ENCODE measurements at places on chromosomes 4 and X.

GRCh38 chrX:42809569-42809968 lies 31.6 kb upstream of the PPP1R2C start:
- H3K36me3 ChIP-seq = no peaks in the 10 kb centered on the region
- no peak for DNase-seq
- H3K4me3 ChIP-seq = no peak overlapping the region
- H3K4me1 ChIP-seq = no peaks in the 10 kb centered on the region
- H3K27ac ChIP-seq = no peak overlapping the region
- no peaks in the 10 kb centered on the region for H3K27me3 ChIP-seq

GRCh38 chr4:113480109-113480508 lies 281.4 kb downstream of the CAMK2D start:
- H3K4me1 ChIP-seq = no peaks in the 10 kb centered on the region
- no peaks in the 10 kb centered on the region for H3K27me3 ChIP-seq
- H3K36me3 ChIP-seq = peaks cover 3% of the 10 kb centered on the region
- no peak overlapping the region for H3K27ac ChIP-seq
- no peak for DNase-seq
- no peak overlapping the region for H3K4me3 ChIP-seq

- H3K27me3 ChIP-seq = no peaks in the 10 kb centered on the region
- H3K27ac ChIP-seq = no peak overlapping the region
- peaks cover 2% of the 10 kb centered on the region for H3K36me3 ChIP-seq
- DNase-seq = no peak
- H3K4me1 ChIP-seq = no peaks in the 10 kb centered on the region
These were observed 17.1 kb downstream of the MGST2 start for GRCh38 chr4:139682741-139683151.

DNA sequence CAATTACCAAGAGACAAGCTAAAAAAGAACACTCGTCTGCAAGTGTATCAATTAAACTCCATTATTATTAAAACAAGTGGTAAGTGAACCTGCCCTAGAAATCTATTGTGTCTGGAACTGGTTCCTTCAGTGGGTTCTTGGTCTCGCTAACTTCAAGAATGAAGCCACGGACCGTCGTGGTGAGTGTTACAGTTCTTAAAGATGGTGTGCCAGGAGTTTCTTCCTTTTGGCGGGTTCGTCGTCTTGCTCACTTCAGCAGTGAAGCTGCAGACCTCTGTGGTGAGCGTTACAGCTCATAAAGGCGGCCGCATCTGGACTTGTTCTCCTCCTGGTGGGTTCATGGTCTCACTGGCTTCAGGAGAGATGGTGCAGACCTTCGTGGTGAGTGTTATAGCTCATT lies 231.8 kb downstream of the GRID2 start:
- H3K27ac ChIP-seq = no peak overlapping the region
- H3K36me3 ChIP-seq = peaks cover 3% of the 10 kb centered on the region
- H3K4me3 ChIP-seq = no peak overlapping the region
- H3K4me1 ChIP-seq = no peaks in the 10 kb centered on the region

GRCh38 chr4:148061795-148062194 lies 329.9 kb downstream of the ARHGAP10 start:
- peaks cover 4% of the 10 kb centered on the region for H3K4me1 ChIP-seq
- DNase-seq = no peak
- H3K27ac ChIP-seq = no peak overlapping the region

DNA sequence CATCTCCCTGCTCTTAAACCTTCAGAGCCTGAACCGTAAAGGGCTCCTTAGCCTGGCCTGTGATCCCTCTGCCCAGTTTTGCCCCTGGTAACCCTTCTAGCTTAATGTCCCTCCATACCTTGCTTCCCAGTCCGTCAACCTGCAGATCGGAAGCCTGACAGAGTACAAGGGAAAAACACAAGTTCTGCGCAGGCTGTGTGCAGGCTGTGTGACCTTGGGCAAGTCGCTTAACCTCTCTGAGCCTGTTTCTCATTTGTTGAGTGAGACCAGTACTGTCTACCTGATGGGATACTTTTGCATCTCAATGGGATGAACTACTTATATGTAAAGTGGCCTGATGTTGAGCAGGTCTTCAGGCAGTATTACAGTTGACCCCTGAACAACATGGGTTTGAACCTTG lies 1.7 kb downstream of the NSDHL start:
- H3K4me1 ChIP-seq = peaks cover 3% of the 10 kb centered on the region
- no peak overlapping the region for H3K27ac ChIP-seq
- no peak overlapping the region for H3K4me3 ChIP-seq
- peaks cover 9% of the 10 kb centered on the region for H3K36me3 ChIP-seq

GRCh38 chr4:16760617-16761363 lies 137.7 kb downstream of the LDB2 start:
- H3K4me1 ChIP-seq = peaks cover 3% of the 10 kb centered on the region
- no peaks in the 10 kb centered on the region for H3K36me3 ChIP-seq
- H3K27me3 ChIP-seq = no peaks in the 10 kb centered on the region
- no peak overlapping the region for H3K27ac ChIP-seq

DNA sequence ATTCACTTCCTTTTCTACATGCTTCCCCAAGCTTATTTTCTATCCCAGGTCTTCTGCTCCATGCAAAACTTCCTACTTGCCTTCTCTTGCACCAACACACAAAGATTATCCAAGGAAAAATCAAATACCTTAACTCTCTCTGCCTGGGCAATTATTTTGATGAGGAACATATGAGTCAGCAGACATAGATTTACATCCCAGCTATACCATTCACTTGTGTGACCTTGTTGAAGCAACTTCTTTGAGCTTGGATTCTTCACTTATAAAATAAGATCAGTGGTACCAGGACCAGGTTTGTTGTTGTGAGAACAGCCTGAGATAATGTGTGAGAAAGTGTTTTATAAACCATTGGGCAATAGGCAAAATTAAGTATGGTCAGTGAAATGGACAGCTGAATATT lies 39.1 kb upstream of the TMEM192 start:
- H3K27ac ChIP-seq = no peak overlapping the region
- no peaks in the 10 kb centered on the region for H3K27me3 ChIP-seq
- H3K4me3 ChIP-seq = no peak overlapping the region
- DNase-seq = no peak

GRCh38 chrX:65476564-65476963 lies 58.0 kb downstream of the LAS1L start:
- DNase-seq = no peak
- H3K27me3 ChIP-seq = no peaks in the 10 kb centered on the region
- H3K4me1 ChIP-seq = no peaks in the 10 kb centered on the region
- no peaks in the 10 kb centered on the region for H3K36me3 ChIP-seq
- H3K4me3 ChIP-seq = no peak overlapping the region
- H3K27ac ChIP-seq = no peak overlapping the region

DNA sequence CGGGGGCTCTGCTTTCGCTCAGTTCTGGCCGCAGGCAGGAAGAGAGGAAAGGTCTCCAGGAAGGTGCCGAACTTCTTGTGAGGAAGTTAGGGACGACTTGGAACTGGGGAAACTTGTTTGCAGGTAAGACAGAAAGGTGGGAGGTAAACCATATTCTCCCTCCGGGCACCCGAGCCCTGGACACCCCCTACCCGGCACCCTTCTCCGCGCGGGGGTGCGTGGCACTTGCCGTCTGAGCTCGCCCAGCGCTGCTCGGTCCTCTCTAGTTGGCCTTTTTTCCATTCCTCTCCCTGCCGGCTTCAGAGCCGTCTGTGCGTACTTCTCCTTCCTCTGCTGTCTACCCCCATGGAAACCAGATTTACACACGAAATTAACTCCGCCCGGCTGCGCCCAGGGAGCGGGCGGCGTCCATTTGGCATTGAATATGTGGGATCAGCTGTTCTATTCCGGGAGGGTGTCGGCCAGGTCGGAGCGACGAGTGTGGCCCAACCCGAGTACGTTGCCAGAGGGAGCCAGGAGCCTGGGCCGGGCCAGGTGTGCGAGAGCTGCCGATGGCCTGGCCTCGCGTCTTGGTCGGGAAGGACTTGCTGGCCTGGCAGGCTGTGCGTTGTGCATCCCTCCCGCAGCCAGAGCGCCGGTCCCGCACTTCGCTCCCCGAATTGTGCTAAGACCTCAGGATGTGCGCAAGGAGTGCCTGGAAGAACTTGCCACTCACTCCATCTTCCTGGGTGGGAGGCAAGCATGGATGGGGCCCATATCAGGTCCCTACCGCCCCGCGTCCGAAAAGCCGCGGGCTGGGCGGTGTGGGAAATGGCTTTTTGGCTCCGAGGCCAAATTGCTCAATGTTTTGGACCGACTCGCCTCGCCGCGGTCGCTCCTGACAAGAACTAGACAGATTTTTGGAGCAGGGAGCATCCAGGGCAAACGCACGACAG lies 1.7 kb downstream of the PDGFRA start:
- no peaks in the 10 kb centered on the region for H3K36me3 ChIP-seq
- peak overlapping the region; percentile 75 for H3K4me3 ChIP-seq
- peaks cover 10% of the 10 kb centered on the region for H3K4me1 ChIP-seq
- peaks cover 17% of the 10 kb centered on the region for H3K27me3 ChIP-seq

GRCh38 chr4:81498046-81498445 lies 26.3 kb upstream of the RASGEF1B start:
- H3K4me3 ChIP-seq = no peak overlapping the region
- no peak overlapping the region for H3K27ac ChIP-seq
- H3K4me1 ChIP-seq = no peaks in the 10 kb centered on the region
- H3K36me3 ChIP-seq = no peaks in the 10 kb centered on the region

- no peaks in the 10 kb centered on the region for H3K27me3 ChIP-seq
- DNase-seq = peak; percentile 7
- no peaks in the 10 kb centered on the region for H3K36me3 ChIP-seq
- peak overlapping the region; percentile 49 for H3K4me3 ChIP-seq
These were observed 454 bp downstream of the BTC start for GRCh38 chr4:74793757-74794381.

DNA sequence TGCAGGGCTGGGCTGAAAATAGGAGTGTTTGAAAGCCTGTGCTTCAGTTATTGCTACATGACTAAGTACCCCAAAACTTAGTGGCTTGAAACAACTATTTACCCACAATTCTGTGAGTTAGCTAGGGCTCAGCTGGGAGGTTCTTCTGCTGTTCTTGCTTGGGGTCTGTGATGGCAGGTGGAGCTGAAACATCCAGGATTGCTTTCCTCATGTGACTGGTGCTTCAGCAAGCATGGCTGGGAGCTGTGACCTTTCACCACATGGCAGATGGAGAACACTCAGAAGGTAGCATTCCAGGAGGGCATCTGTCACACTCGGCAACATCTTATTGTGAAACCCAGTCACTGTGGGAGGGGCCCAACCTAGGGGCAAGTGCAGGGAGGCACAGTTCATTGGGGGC lies 57.0 kb upstream of the TBC1D14 start:
- H3K27me3 ChIP-seq = no peaks in the 10 kb centered on the region
- DNase-seq = peak; percentile 35
- peaks cover 17% of the 10 kb centered on the region for H3K36me3 ChIP-seq
- H3K4me1 ChIP-seq = no peaks in the 10 kb centered on the region

- H3K27me3 ChIP-seq = no peaks in the 10 kb centered on the region
- H3K4me1 ChIP-seq = no peaks in the 10 kb centered on the region
- peaks cover 4% of the 10 kb centered on the region for H3K36me3 ChIP-seq
These were observed 137.6 kb downstream of the TECRL start for GRCh38 chr4:64271601-64272081.
